Stimulated activated CD4-positive, alpha-beta T cell treated with anti-CD3 and anti-CD28 coated beads, TNF-alpha, amount 100 ng/mL, for 4 hours (primary cell): ENCODE measurements at places on chromosomes 16 and 17.

DNA sequence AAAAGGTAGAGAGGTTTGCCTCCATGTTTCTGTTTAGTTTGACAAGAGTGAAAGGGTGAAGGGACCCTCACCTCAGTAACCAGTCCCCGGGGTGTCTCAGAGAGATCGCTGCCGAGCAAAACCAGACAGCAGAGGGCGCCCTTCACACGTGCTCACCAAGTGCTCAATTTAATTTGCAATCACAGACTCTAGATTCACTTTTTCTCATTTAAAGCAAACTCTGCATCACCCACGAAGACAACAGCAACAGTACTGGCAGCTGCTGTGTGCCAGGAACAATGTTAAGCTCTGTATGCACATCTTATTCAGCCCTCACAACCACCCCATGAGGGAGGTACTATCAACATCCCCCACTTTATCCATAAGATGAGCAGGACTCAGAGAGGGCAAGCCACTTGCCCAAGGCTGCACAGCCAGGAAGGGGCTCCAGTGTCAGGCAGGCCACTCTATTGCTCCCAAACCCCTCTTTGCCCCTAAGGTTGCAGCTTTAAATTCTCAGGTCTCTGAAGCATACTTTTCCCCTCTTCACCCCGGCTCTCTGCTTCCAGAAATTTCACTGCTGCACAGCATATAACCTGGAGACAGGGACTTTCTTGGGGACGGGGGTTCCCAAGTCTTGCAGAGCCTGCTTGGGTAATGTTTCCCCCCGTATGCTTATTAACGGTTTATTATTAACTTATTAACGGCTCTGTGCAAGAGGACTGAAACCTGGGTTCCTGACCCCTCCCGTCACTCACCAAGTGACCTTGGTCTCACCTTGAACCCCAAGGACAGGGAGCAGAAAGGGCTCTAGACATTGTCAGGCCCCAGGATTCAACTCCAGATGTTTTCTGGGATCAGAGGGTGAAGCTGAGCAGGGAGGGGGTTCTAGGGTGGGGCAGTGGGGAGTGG is 70.9 kb downstream of the CNGB1 start:
- peak; percentile 65 for DNase-seq

GRCh38 chr17:45908460-45908859 is 14.1 kb downstream of the MAPT start:
- no peak for DNase-seq

DNA sequence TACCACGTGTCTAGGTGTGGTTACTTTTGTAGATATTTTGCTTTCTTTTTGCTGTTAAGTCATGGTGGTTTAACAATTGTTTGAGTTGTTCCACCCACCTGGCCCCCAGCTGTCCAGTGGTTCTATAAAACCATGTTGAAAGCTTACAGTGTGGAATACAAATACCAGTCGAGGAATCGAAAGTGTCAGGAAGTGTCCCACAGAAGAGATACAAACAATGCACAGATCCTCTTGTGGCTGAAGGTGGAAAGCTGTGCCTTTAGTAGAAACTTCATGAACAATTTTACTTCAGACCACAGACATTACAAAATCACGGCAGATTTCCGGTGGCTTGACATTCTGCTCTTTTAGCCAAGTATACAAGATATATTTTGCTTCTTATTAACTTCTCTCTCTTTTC is 782.4 kb upstream of the SOX9 start:
- DNase-seq, result no peak

GRCh38 chr17:51443646-51444045 is 183.3 kb downstream of the UTP18 start:
- no peak for DNase-seq

GRCh38 chr17:33318241-33318640 is 25.1 kb upstream of the ASIC2 start:
- no peak for DNase-seq
